H1 (cell line): ENCODE measurements at places on chromosomes 4 and X. TPM values are rescaled to one million over a fixed set of nuclear protein-coding genes. Genes with fewer than 3 reads are reported as not detected.

GRCh38 chr4:176099314-176099713, 33.7 kb downstream of the WDR17 start:
- DNase-seq: no peak

DNA sequence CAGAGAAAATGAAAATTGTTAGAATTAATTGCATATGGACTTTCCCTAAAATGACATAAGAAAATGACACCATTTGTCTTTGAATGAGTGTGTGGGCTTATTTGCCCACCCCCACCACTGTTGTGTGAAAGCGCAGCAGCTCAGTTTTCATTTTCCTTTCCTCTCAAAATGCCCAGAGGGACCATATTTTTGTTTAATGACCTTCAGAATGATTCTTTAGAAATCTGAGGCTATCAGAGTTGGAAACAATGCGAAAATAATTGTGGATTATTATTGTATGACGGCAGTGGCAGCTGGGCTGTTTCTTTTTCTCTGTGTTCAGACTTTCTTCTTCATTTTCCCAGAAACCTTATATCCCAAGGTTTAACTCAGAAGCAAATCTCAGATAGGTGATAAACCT, 44.6 kb upstream of the TEX13A start:
- DNase-seq: no peak

DNA sequence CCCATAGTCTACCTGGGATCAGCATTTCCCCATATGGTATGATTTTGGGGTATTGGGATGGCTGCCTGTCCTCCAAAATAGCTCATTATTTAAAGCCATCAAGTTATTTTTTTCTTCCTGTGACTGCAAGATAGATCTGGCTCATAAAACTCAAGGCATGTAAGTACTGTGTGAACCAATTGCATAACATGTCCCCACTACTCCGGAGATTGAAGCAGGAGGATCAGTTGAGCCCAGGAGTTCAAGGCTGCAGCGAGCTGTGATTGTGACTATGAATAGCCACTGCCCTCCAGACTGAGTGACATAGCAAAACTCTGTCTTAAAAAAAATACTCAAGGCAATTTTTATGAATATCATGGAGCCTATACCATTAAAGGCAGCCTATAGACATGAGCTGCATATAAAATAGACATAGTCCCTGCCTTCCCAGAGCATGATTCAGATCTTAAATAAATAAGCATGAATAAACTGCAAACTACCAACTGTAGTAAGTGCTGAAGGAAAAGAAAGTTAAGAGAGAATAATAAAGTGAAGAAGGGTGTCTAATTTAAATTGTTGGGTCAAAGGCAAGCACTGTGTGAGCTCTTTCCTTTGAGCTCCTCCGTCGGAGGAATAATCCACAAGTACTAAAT, 16.9 kb upstream of the MMAA start:
- no peak for DNase-seq

DNA sequence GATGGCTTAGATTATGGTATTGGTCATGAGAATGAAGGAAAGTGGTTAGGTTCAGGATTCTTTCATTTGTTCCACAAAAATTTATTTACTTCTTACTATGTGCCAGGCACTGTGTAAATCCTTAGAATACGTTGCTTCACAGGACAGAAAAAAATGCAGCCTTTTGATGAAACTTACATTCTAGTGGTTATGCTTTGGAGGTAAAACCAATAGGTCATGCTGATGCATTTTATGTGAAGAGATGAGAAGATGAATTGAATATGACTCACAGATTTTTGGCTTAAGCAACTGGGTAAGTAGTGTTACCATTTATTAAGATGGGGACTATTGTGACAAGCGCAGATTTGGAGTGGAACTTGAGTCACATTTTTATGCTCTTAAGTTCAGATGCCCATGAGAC, 165.3 kb downstream of the GLRA2 start:
- DNase-seq: no peak

DOK7 gene
- not detected in 2 replicates for total RNA-seq

GRID2 gene
- total RNA-seq: 71.7 and 81.9 TPM in 2 replicates

ZNF595 gene
- 20.3 and 22.5 TPM in 2 replicates for total RNA-seq
